HCT116 (cell line): ENCODE measurements at places on chromosomes 3 and 15.

DNA sequence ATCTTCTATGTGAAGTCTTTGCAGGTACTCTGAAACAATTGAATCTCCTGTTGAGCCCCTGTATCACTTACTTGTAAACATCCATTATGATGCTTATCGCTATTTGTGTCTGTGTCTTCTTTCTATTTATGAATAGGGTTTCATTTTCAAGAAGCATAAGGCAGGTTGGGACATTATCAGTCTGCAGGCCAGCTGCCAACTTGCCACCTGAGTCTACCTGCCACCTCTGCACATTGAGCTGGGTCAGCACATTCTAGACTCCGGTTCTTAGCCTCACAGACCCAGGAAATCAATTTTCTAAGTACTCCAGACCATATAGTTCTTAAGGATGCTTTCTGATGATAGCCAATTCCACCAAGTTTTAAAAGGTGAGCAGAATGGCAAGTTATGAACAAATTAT is 105.7 kb upstream of the MCTP2 start:
- no peak for DNase-seq

DNA sequence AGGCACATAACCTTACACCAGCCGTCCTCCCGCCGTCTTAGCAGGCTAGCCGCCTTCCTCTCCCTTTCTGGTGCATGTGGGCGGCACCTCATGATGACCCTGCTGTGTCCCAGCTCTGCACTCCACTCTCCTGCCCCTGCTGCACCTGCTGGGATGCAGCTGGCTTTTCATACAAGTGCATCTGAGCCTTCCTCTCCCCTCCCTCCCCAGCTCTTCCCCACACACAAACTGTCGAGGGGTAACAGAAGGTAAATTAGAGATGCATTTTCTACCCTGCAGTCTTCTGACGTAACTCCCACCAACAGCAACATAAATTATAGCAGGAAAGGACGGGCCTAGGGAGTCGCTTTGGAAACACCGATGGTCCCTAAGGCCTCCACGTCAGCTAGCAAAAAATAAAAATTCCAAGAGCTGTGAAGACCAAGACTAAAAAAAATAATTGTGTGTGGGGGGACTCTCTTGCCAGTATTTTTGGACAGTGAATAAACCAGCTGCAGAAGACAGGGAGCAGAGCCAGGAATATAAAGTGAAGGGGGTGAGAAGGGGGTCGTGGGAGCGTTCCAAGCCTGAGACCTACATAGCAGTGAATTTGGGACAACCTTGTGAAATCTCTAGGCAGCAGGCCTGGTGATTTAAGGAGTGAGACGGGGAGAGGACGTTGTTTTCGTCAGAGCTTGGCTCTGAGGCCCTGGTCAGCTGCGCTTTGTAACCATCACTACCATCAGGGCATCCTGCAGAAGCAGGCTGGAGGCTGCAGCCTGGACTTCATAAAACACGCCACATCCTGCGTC is 216.2 kb downstream of the ADAMTS17 start:
- no peak for DNase-seq

DNA sequence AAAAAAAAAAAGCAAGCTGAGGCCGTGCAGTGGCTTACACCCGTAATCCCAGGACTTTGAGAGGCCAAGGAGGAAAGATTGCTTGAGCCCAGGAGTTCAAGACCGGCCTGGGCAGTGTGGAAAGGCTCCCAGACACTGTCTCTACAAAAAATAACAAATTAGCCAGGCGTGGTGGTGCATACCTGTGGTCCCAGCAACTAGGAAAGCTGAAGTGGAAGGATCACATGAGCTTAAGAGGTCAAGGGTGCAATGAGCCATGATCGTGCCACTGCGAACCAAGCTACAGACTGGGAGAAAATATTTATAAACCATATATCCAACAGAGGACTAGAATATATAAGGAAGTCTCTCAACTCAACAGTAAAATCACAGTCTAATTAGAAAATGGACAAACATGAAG is 10.0 kb downstream of the KLHDC8B start:
- DNase-seq = no peak

- no peak for DNase-seq
These were observed 3.5 kb downstream of the UBE2E1 start for GRCh38 chr3:23809294-23809693.

DNA sequence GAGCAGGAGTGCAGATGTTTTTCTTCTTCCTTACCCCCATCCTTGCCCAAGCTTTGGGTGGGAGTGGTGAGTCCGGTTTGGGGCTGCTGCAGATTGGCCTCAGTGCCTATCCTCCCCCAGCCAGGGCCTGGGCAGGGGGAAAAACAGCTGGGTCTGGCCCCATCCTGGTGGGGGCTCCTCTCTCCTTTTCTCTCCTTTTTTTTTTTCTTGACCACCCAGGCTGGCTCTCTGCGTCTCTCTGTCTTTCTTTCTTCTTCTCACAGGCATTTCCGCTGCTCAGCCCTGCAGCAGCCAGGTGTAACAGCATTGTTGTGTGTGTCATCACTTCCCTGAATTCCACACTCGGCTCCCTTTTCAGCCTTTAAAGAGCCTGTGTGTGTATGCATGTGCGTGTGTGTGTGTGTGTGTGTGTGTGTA is 2.0 kb downstream of the FOXL2NB start:
- no peak for DNase-seq

- DNase-seq = no peak
These were observed 18.4 kb upstream of the EMC3 start for GRCh38 chr3:10004960-10005564.

DNA sequence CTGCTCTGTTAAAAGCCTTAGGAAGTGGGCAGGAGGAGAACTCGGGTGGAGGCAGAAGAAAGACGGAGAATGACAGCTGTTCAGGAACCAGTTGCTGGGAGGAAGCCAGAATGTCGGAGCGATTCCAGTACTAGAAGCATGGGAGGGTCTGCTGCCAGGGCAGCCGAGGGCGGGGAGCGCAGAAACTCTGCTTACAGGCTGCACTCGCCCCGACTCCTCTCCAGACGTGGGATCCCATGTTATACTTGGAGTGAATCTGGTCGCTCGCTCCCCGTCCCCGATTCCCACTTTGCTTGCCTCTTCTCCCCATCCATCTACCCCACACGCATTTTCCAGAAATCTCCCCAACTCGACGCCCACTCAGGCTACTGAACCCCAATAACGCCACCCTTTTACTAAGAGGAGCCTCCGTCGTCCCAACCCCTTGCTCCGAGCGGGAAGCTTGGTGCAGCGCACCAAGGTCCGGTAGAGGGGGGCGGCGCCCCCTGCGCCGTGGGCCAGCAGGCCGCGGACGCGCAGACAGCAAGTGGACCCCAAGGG is 665 bp downstream of the GATM start:
- no peak for DNase-seq

DNA sequence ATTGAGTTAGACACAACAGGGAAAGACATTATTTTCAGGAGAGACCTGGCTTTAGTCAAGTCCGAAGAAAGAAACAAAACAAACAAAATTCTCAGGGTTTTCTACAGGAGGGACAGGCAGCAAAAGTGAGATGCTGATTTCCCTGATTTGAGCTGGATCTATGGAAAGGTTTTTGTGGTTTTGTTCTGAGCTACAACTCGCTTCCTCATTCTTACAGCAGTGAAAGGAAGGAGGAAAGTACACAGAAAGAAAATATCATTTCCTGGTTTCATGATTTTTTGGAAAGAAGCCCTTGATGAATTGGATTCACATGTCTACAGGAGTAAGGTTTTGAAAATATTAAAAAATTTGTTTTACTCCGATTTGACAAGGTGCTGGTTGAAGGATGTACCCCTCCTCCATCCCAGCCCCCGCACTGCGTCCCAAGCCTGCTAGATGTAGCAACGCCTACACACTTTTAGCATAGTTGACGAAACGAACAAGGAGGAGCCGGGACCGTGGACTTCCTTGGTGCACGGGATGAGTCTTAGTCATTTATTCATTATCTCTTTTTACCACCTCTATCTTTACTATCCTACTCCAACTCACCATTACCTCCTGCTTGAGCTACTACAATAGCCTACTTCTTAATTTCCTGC is 10.8 kb downstream of the PRICKLE2 start:
- no peak for DNase-seq

DNA sequence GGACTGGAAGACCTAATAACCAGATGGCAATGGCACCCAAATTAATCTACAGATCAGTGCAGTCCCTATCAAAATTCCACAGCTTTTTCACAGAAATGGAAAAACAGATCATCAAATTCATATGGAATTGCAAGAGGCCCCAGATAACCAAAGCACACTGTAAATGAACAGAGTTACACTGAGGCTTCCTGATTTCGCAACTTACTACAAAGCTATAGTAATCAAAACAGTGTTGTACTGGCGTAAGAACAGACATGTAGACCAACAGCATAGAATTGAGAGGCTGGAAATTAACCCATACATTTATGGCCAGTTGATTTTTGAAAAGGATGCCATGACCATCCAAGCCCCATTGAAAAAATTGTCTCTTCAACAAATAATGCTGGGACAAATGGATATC is 16.2 kb downstream of the XPC start:
- DNase-seq = no peak

GRCh38 chr15:87082581-87082980 is 1002.9 kb downstream of the AGBL1 start:
- no peak for DNase-seq

GRCh38 chr3:5298453-5298852 is 110.9 kb downstream of the EDEM1 start:
- no peak for DNase-seq

DNA sequence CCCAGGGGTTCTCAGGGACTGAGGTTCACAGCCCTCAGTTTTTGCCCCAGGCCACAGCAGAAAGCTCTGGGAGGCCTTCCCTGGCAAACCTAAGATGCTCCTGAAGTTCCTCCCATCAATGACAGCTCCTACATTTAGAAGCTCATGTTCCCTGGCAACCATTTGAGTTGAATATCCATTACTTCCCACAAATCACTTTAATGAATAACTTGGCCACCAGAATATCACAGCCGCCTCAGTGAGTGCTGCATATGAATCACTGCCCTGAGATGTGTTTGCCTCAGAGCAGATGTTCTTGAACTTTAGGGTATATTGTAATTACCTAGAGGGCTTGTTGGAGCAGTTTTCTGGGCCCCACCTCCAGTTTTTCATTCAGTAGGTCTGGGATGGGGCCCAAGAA is 27.4 kb downstream of the SLCO2A1 start:
- DNase-seq = no peak

- no peak for DNase-seq
These were observed 555 bp downstream of the TM2D3 start for GRCh38 chr15:101651554-101652097.

DNA sequence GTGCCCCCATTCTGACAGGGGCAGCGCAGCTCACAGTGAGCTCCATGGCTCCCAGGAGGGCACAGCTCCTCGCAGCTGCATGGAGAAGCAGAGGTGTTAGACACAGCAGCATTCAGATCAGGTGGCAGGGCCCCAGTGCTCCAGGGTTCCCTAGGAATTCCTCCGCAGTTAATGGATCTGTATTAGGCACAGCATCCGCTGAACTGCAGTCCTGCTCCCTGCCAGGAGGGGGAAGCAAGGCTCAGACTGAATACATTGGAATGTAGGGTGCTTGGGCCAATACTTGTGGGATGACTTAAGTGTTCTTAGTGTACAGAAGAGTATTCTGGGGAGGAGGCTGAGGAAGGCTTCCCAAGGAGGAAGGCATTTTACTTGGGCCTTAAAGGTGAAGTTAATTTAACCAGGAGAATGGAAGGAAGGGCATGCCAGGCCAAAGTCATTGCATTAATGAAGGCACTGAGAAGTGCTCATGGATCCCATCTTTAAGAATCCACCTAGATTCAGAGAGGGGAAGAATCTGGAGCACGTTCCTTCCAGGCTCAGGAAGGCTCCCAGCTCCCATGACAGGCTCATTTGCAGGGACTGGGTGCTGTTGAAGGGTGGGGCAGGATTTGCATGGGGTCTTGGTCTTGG is 111.6 kb downstream of the RAB11A start:
- DNase-seq = peak; percentile 56

GRCh38 chr3:102259663-102260062 is 175.2 kb upstream of the ZPLD1 start:
- no peak for DNase-seq

DNA sequence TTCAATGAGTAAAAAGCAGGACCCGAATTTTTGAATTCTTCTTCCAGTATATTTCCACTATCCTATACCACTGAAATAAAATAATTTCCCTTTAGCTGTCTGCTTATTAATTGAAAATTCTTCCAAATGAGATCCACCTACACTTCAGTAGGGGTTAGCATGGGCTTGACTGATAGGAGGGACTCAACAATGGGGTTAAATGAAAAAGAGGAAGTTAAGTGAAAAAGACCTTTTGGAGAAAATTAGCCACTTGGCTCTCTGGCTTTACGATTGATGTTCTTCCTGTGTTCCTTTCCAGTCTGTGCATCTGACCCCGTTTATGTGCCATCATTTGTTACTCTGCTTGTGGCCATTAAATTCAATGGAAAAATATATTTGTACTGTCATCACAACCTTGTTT is 54.0 kb upstream of the GCNT3 start:
- DNase-seq = no peak

- DNase-seq = no peak
These were observed 115.2 kb upstream of the TMCO5A start for GRCh38 chr15:37819191-37819590.

GRCh38 chr3:150920236-150920635 is 15.0 kb upstream of the MINDY4B start:
- no peak for DNase-seq

- no peak for DNase-seq
These were observed 344.2 kb upstream of the ROPN1 start for GRCh38 chr3:124336067-124336656.

- no peak for DNase-seq
These were observed 40.5 kb downstream of the FAM174B start for GRCh38 chr15:92614791-92615785.

DNA sequence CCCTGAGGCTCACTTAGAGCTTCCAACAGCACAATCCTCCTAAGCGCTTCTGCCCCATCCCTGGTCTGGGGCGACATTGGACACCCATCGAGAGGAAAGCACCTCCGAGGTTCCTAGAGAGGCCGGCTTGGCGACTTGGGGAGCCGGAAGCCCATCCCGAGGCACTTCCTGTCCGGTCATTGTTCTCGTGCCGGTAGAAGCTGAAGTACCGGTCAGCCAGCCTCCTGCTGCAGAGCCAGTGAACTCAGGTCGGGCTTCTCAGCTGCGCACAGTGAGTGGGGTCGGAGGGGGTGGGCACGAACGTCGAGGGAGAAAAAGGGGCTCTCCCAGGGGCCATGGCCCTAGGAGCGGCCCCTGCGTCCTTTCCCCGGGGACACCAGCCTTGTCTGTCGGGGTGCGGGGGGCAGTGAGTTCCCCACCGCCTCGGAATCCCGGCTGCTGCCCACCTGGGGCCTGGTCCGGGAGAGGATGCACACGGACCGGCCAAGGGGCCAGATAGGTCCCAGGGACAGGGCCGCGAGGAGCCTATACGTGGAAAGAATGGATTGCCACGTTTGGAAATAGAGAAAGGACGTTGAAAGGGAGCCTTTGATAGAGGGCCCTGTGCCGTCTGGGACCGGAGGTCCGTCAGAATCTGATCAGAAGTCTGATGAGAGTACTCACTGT is at the start of gene ZNF35:
ZNF35 (plus strand) TSS at position 169 of the 666 bp plus-strand sequence. CDS start 2,336 bp downstream, outside the sequence.
- DNase-seq = peak; percentile 87
